ENCODE measurements at places on chromosomes 16 and 17.

DNA sequence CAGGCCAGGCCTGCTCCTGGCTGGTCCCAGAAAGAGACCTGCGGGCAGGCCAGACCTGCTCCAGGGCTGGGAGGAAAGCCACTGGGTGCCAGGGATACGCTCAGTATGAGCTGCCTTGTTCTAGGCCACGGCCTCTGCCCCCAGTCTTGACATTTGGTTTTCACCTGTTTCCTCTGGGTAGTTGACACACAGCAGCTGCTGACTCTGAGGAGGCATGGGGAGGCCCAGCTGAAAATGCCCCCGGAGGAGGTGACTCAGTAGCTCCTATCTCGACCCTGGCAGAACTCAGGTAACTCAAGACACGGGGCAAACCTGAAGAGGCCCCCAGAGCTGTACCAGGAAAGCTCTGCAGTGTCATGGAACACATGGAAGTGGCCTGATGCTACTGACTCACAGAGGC, 13.9 kb upstream of the ADGRG1 start:
- DNase-seq, result no peak

DNA sequence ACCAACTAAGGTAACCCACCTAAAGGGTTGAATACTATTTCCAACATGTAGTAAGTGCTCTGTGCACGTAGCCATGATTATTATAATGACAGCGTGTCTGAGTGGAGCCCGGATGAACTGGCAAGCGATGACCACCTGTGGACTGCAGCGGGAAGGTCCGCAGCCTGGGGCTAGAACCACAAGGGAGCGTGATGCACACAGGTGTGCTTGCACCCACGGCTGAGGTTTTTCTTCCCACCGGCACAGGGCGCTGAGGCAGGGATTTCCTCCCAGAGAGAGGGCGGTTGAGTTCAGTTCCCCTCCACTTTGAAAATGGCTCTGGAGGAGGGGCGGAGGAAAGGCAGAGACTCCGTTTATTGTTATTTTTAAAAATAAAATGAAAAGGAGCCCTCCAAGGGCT, 221.7 kb upstream of the HSBP1 start:
- DNase-seq, result no peak

DNA sequence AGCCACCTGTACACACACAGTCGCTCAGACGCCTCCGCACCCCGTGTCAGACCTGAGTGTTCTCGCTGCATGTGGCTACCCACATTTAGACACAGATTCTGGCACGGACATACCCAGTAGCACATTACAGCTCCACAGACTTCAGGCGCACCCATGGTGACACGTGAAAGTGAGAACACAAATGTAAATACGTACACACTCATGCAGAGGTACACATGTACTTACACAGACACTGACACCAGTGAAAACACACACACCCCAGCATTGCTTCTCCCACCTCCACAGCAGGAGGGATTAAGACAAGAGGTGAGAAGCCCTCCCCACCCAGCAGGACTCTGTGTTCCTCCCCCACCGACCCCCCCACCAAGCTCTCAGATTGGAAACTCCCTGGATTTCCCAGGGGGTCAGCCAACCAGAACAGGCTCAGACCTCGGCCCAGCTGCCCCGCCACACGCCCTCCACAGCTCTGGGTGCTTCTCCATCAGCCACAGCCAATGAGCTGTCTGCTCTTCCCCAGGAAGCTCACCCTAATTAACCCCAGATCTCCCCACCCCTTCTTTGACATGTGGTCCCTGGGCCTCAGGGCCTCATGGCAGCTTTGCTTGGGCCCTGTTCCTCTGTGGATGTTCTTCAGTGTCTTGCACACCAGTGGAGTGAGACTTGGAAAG, 5.3 kb upstream of the FOXN1 start:
- DNase-seq, result no peak

DNA sequence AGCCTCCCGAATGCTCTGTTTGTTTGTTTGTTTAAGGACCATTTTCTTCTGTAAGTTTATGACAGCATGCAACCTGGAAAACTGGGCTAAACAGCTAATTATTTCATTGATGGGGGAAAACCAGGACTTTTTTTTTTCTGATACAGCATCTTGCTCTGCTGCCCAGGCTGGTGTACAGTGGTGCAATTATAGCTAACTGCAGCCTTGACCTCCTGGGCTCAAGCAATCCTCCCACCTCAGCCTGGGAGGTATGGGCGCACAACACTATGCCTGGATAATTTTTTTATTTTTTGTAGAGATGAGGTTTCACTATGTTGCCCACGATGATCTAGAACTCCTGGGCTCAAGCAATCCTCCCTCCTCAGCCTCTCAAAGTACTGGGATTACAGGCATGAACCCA, 37.3 kb downstream of the GPATCH8 start:
- DNase-seq, result no peak
